ENCODE measurements at places on chromosomes 1 and 21.
A peak's percentile ranks its signal among the peaks of the same experiment; 100 is the strongest.

DNA sequence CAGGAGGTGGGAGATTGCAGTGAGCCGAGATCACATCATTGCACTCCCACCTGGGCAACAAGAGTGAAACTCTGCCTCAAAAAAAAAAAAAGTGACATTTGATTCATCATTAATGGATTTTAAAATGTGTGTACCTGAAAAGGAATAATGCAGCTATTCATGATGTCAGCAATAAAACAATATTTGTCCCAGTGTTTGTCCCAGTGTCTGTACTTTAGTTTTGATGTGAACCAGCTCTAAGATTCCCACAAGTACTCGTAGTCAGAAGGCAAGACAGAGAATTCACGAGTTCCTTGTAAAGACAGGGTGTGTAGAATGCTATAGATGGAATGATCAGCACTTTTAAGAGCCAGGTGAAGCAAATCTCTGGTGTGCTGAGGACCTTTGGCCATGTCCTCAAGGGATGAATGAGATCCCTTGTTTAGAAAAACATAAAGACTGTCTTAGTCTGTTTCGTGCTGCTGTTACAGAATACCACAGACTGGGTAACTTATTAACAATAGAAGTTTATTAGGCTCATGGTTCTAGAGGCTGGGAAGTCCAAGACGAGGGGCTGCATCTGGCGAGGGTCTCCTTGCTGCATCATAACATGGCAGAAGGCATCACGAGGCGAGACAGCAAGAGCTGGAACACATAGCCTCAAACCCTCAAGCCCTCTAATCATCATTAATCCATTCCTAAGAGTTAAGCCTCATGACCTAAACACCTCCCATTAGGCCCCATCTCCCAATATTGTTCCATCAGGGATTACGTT lies 12.0 kb upstream of the TMPRSS2 start:
- DNase-seq: no peak

- DNase-seq: peak; percentile 19
Observed at GRCh38 chr1:54287176-54287650, 87.2 kb downstream of the MRPL37 start.

DNA sequence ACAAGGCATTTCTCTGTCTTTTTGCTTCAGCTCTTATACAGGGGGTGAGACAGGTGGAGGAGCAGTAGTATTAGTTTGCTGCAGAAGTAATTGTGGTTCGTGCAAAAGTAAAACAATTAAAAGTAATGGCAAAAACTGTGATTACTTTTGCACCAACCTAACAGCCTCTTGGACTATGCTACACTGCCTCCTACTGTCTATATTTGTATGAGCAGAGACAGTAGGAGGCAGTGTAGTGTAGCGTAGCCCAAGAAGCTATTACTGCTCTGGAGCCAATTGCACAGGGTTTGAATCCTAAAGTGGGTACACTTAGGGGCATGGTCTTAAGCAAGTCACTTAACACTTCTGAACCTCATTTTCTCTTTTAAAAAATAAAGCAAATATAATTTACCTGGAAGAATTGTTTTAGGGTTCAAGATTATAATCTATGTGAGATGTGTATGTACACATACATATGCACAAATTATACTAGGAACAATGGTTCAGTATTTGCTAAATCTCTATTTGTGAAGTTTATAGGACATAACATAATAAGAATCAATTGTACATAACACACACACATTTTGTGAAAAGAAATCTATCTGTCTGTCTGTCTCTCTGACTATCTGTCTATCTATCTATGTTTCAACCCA lies 103.8 kb downstream of the BRINP3 start:
- DNase-seq: no peak

- no peak for DNase-seq
Observed at GRCh38 chr1:28565726-28566125, 12.8 kb downstream of the TRNAU1AP start.

GRCh38 chr1:20589331-20590278 lies 708 bp downstream of the CDA start:
- no peak for DNase-seq

- DNase-seq: no peak
Observed at GRCh38 chr1:167420510-167420909, 97.8 kb downstream of the CD247 start.

DNA sequence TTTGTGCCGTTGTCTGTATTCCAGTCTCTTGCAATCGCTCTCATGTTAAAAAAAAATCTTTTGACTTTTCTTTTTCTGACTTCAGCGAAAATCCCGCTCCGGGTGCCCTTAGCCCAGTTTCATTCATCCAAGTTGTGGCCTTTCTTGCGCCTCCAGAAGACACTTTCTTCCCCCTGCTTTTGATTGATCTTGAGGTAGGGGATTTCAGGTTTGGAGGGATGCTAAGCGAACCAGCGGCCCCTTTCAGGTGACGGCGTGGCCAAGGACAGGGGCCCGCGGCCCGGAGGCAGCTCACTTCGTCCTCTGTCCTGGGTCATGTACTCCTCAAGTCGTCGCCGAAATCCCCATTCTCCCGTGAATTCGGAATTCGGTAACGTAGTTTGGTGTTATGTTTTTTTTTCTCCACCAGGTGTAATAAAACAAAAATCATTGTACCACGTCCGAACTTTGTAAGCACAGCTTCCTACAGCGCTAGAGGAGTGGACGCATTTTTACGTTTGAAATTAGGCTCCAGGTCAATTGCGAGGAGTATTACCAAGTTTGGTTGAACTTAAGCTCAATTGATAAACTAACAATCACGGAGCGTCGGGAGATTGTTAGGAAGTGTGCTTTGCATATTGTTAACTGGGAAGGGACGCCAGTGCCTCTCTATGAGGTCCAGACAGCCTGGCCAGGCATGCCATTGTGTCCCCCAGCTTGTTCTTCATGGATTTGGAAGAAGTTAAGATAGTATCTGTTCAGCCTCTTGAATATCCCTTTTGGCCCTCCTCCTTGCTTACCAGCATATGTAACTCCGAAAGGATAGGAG lies 1.1 kb downstream of the MRPS6 start:
- DNase-seq: no peak

GRCh38 chr1:182283746-182284544 lies 107.6 kb downstream of the GLUL start:
- no peak for DNase-seq

DNA sequence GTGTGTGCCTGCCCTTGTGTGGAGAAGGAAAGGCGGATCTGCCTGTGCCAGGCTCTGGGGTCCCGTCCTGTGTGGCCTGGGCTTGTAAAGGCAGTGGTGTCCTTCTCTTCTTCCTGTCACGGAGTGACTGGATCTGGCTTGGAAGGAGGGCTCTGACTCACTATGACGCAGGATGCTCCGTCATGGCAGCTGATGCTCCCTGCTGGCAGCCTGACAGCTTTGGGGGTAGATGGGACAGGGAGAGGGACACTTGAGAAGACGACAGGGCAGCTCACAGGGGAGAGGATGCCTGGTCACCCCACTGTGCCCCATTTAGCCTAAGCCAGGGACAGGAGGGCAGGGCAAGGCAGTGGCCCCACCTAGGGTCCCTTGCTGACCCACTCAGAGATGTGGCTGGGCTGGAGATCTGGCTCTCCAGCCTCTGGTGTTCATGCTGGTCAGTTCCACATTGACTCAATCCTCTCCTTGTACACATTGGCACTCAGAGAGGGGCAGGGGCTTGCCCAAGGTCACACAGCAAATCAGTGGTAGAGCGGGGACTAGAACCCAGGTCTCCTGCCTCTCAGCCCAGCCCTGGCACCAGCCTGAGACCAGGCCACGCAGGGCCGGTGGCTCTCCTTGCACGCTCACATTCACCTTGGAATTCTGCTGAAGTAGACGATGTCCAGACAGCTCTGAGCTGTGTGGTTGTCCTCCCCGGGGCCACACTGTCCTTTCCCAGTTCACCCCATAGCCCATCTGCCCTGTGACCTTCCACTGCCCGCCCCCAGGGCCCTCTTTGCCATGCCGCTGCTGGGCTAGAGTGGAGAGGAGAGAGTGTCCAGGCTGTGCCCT lies 2.8 kb upstream of the FAM131C start:
- no peak for DNase-seq

DNA sequence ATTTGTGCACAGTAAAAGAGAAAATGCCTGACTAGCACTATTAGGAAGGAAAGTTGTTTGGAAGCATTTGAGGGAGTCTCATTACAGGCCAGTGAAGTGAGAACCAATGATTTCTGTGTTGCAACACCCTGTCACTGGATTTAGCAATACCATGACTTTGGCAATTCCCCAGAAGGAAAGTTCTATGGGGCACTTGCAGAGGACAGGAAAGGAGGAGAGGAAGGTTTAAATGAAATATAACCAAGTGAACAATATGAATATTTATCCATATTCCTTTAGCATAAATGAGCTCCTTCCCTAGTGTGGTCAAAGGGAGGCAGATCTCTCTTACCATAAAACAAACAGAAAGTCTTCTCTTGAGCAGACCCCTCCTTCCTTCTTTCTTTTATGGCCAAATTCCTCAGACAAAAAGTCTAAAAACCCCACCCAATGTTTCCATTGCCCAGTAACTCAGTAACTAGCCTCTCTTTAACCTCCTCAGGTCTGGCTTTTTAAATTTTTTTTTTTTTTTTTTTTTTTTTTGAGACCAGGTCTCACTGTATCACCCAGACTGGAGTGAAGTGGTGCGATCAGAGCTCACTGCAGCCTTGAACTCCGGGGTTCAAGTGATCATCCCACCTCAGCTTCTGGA lies 5.5 kb downstream of the TLR5 start:
- no peak for DNase-seq

GRCh38 chr1:33649759-33650158 lies 177.3 kb downstream of the ZSCAN20 start:
- DNase-seq: no peak

GRCh38 chr1:119947468-119947867 lies 51.2 kb upstream of the ADAM30 start:
- no peak for DNase-seq

- DNase-seq: no peak
Observed at GRCh38 chr1:1470626-1471388, 758 bp upstream of the ATAD3B start.

GRCh38 chr1:3304246-3304645 lies 150.2 kb upstream of the ARHGEF16 start:
- DNase-seq: no peak

- DNase-seq: no peak
Observed at GRCh38 chr1:77044133-77044849, 174.9 kb downstream of the PIGK start.

DNA sequence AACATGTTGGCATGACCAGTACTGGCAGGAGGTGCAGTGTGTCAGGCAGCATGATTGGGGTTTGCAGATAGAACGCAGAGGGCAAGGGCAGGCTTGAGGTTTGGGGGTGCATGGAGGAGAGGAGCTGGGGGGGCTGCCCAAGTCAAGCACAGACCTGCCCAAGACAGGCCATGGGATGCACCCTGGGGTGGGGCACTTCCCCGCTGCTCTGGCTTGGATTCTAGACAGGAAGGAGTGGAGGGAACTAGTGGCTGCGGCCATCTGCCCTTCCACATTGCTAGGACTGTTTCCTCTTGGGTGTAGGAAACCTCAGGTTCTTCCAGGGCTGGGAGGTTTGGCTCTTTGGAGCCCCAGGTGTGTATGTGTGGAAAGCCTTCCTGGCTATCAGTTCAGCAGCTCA lies 3.0 kb downstream of the PDXK start:
- no peak for DNase-seq

- no peak for DNase-seq
Observed at GRCh38 chr1:241113557-241113956, 243.4 kb downstream of the RGS7 start.

DNA sequence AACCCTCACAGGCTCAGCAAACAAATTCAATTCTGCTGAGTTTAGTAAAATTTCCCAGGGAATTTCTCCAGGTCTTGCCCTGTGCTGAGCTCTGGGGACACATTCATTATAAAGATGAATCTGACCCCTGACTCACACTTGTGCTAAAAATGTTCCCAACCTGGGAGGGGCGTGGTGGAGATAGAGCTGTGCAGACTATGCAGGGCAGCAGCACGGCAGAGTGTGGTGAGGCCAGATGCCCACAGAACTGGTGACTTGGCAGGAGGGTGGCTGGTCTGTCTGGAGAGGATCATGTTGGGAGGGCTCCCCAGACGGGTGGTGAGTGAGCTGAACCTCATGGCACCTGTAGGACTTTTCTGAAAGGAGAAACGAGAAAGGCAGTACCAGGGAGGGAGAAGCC lies 31.6 kb downstream of the FAAH start:
- DNase-seq: no peak

- DNase-seq: no peak
Observed at GRCh38 chr1:34923490-34923889, 6.0 kb downstream of the DLGAP3 start.

- DNase-seq: no peak
Observed at GRCh38 chr1:224541072-224541790, 74.9 kb upstream of the CNIH3 start.

GRCh38 chr1:59730302-59730701 lies 84.4 kb upstream of the HOOK1 start:
- no peak for DNase-seq

- DNase-seq: no peak
Observed at GRCh38 chr21:41803316-41803715, 36.5 kb upstream of the RIPK4 start.

- no peak for DNase-seq
Observed at GRCh38 chr1:99252630-99253029, 11.7 kb upstream of the PLPPR4 start.

DNA sequence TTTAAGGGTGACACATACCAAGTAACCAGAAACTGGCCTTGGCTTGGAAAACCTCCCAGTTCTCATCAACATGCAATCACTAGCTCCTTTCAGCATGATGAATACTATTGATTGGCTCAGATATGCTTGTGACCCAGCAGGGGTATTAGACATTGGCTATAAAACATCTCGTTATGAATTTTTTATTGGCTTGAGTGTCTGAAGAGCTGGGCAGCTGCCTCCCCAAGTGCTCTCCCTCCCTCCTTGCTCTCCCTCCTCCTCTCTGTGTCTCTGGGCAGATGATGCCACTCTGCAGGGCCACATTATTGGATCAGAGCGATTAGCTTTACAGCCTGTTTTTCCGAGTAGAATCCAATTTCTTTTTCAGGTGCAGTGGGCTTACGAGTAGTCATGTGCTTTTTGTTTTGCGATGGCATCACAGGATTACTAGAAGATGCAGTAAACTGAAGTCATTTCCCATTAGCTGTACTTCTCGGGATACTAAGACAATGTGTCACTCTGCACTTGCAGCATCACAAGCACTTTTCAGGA lies 79.3 kb upstream of the ATF3 start:
- DNase-seq: no peak

- no peak for DNase-seq
Observed at GRCh38 chr21:21001591-21002100, 3.4 kb downstream of the NCAM2 start.

GRCh38 chr1:30877205-30877912 lies 31.2 kb downstream of the SDC3 start:
- no peak for DNase-seq

GRCh38 chr1:25134801-25135461 lies 97.4 kb downstream of the SYF2 start:
- no peak for DNase-seq

GRCh38 chr1:33047839-33048305 lies 11.2 kb upstream of the AK2 start:
- no peak for DNase-seq

GRCh38 chr1:2506901-2507565 lies 19.4 kb downstream of the PANK4 start:
- no peak for DNase-seq

GRCh38 chr1:227948493-227949260 lies 945 bp upstream of the WNT9A start:
- no peak for DNase-seq

- DNase-seq: no peak
Observed at GRCh38 chr1:241749041-241749944, 97.2 kb downstream of the WDR64 start.

GRCh38 chr1:96492236-96492635 lies 229.3 kb upstream of the PTBP2 start:
- DNase-seq: no peak

Measured in activated T-helper 9 cell treated with anti-CD3 and anti-CD28 coated beads, Interleukin-2, amount 50 U/mL, for 16 hours (primary cell).